CD4-positive, alpha-beta T cell treated with Interleukin-2 at 100 ng/mL for 4 hours (primary cell): ENCODE measurements at places on chromosomes 6 and 20.
A peak's percentile ranks its signal among the peaks of the same experiment; 100 is the strongest.

- DNase-seq: no peak
Measured at GRCh38 chr6:82957171-82957867, 108.3 kb downstream of the UBE3D start.

DNA sequence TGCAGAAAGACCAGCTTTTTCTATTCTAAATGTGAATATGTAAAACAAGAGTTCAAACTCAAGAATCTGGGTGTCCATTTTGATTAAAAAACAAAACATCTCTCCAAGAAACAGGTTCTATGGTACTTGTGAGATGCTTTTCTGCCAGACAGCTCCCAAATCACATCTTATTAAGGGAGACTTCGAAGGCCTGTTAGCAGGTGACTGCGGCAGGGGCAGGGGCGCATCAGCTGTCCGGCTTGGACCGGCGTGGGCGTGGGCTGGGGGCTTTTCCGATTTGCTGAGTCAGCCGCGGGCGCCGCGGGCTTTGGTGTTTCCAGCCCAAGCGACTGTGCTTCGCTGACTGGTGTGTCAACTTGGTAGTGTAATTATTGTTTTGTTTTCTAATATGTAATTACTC is 32.6 kb downstream of the TFAP2A start:
- no peak for DNase-seq

DNA sequence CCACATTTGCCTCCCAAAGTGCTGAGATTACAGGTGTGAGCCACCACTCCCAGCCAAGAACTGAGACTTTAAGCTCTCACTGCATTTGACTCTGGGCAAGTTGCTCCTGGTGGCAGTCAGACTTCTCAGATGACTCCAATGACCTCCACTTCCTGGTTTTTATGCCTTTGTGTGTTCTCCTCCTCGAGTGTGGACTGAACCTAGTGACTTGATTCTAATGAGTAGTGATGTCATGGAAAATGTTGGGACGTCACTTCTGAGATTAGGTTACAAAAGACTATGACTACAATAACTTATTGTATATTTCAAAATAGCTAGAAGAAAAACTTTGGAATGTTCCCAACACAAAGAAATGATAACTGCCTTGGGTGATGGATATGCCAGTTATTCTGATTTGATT is 12.0 kb downstream of the SPINT3 start:
- no peak for DNase-seq

DNA sequence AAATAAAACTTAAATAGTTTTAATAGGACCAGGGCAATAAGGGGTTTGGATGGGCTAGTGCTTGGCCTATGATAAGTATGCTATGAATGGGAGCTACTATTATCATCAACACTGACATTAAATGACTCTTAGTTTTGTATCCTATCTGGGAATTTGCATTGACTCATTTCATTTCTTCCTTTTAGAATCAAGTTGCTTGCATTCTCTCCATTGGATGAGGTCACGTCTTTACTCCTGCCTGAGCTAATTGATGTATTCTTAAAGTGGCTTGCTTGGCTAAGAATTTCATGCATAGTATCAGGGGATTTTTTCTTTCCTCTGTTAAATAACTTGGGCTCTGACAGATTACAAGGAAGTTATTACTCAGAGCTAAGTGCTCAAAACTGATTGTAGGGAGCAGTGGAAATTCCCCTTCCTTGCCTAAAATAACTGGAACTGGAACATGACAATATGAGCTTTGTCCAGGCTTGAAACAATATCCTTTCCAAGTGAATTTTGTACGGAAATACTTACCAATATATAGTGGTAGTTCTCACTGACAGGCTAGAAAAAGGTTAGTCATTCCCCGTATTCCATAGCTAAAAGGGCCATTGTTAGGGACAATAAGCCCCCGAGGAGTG is 169.9 kb downstream of the BCAS1 start:
- DNase-seq: no peak

DNA sequence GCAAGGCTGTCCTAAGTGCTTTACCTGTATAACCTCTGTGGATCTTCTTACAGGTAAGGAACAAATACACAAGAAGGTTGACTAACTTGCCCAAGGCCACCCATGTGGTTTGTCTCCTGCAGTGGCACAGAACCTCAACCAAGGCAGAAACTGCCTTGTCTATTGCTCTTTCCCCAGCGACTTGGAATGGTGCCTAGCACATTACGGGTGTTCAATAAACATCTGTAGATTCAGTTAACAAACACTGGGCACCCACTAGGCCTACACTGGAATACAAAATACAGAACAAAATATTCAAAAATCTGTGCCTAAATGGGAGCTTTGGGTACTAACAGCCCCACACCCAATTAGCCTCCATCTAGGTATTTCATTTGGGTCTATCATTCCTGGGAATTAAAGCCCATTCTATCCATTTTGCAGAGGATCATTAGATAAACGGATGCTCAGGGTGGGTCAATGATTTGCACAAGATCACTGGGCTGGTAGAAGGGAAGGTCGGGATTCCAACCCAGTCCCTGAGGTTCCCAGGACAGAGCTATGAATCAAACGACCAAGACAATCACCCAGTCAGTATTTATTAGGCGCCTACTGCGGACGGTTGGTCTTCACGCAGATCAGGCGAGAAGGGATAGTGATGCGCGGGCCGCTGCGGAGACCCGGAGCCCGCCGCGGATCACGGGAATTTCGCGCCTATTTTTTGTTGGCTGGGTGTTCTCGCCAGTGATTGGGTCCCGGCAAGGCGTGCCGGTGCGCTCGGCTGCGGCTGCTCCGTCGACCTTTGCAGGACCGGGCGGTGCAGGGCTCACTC is at the start of gene STK35:
TSS of gene STK35 (plus strand) at position 771 of the 808 bp plus-strand sequence. CDS start 55 bp downstream, outside the sequence.
- peak; percentile 70 for DNase-seq

GRCh38 chr6:37027036-37027720 is 21.7 kb downstream of the FGD2 start:
- no peak for DNase-seq

GRCh38 chr20:58544891-58545290 is 29.7 kb upstream of the APCDD1L start:
- no peak for DNase-seq

- no peak for DNase-seq
Measured at GRCh38 chr20:56249244-56249955, 868 bp downstream of the MC3R start.

DNA sequence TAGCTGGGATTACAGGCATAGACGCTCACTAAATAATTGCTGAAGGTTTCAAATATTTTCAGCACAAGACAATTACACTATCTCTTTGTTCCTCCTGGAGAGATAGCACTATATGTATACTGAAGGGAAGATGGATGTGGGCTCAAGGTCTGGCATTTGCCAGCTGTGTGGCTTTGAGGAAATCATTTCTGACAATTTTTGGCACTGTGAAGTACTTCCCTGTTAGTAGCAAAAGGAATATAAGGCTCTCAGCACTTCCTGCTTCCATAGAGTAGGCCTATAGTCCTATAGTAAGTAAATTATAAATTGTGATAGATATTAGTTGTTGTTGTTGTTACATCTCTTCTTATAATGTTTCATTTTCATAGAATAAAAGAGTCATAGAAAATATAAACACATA is 271.1 kb downstream of the SAMD5 start:
- no peak for DNase-seq

DNA sequence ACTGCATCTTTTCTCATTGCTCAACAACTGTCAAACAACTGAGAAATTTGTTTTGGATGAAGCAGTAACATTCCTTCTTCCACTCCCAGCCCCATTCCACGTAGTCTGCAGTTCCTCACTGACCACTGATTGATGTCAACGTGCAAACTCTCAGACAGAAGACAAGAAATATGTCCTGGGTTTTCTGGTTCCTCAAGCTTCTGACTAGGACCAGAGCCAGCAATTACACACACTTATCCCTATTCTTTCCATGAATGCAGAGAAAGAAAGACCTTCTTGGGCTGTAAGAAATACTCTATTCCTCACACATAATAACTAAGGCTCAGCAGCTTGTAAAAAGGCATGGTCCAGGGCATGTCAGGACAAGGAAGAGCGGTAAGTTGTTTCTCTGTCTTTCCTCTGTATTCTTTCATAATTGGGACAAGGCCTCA is 790.1 kb upstream of the SLC35B3 start:
- no peak for DNase-seq

- DNase-seq: no peak
Measured at GRCh38 chr6:16063580-16063979, 65.3 kb upstream of the MYLIP start.

GRCh38 chr20:31517373-31517772 is 3.1 kb downstream of the HM13 start:
- no peak for DNase-seq

GRCh38 chr6:15761045-15761502 is 98.2 kb upstream of the DTNBP1 start:
- DNase-seq: no peak

- no peak for DNase-seq
Measured at GRCh38 chr6:18753076-18753475, 365.9 kb downstream of the RNF144B start.

GRCh38 chr6:146650799-146651481 is 52.2 kb downstream of the ADGB start:
- no peak for DNase-seq

DNA sequence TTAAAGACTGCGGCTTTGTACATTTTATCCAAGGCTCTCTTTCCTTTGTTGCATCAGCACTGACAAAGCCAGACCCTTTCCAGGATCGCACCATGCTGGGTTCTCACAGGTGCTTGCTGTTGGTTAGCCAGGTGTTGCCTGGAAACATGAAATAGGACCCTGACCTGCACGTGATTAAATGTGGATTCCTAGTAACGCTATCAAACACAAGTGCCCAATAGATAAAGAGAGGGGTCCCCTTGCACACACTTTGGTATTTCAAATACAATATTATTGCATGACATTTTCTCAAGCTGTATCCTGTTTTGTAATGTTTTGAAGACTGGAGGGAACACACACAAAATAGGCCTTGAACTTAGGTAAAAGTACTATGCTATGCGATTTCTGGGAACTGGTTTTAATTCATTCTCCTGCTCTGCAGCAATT is 73.3 kb downstream of the AKAP12 start:
- no peak for DNase-seq

GRCh38 chr20:38649275-38649891 is 47.8 kb downstream of the ARHGAP40 start:
- no peak for DNase-seq

GRCh38 chr6:150755042-150755441 is 110.5 kb upstream of the MTHFD1L start:
- DNase-seq: no peak

DNA sequence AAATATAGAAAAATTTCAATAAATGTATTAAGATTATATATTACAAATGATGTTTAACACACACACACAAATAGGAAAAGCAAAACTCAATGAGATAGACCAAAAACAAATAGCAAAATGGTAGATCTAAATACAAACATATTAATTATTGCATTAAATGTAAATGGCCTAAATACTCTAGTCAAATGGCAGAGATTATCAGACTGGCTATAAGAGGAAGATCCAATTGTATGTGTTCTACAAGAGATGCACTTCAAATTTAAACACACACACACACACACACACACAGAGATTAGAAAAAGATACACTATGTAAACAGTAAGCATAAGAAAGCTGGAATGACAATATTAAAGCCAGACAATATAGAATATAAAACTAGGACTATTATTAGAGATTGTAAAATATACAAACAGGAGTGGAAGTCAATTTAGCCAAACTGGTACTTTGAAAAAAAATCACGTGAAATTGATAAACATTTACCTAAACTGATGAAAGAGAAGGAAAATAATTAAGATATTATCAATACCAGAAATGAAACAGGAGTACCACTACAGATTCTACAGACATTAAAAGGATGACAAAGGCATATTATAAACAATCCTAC is 150.5 kb downstream of the TBXT start:
- DNase-seq: no peak

DNA sequence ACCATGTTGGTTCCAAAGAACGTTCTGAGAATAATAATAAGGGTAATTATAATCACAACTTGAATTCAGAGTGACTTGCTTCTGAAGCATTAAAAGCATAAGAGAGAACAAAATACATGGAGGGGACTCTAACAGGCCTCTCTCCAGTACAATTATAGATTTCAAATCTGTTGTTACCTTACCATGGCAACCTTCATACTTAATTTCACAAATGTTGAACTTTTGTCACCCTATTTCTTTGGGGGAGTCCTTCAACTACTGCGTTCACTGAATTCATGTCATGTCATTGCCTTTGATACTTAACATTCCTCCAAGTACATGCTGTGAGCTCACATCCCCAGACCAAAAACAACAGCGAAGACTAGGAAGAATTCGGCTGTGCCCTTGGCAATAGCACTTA is 104.0 kb downstream of the MKKS start:
- DNase-seq: no peak

- DNase-seq: no peak
Measured at GRCh38 chr6:105401247-105402089, 1.4 kb downstream of the PREP start.

- no peak for DNase-seq
Measured at GRCh38 chr6:142929751-142930358, 15.1 kb downstream of the HIVEP2 start.

- DNase-seq: peak; percentile 68
Measured at GRCh38 chr6:42387336-42387735, 64.4 kb downstream of the TRERF1 start.

- no peak for DNase-seq
Measured at GRCh38 chr6:106122938-106123656, 37.0 kb downstream of the PRDM1 start.

DNA sequence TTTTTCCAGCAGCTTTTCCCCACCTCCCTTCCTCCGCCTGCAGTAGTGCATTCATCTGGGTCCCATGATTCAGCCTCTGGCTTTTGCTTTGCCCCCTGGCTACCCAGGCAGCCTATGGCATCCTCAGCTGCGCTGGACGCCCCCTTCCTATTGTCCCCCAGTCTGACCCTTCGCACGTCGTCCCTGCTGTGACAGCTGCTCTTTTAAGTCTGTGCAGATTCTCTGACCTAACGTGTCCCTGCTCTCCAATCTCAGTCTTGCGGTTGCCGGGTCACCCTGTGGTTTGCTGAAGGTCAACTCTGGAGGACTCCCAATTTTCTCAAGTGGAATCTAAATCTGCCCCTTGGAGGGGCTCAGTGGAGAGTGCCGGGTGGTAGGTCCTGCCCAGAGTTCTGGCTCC is 294.3 kb downstream of the CDC5L start:
- DNase-seq: no peak

GRCh38 chr20:51275826-51276225 is 252.9 kb upstream of the KCNG1 start:
- no peak for DNase-seq

GRCh38 chr6:30913721-30914075 is 340 bp upstream of the VARS2 start:
- no peak for DNase-seq

DNA sequence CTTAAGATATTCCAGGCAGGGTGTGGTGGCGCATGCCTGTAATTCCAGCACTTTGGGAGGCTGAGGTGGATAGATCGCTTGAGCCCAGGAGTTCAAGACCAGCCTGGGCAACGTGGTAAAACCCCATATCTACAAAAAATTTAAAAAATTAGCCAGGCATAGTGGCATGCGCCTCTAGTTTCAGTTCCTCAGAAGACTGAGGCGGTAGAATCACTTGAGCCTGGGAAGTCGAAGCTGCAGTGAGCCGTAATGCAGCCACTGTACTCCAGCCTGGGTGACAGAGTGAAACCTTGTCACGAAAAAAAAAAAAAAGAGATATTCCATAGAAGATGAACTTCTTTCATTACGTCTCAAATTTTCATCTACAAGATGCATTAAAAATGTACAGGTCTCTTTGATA is 46.7 kb upstream of the ISM1 start:
- DNase-seq: no peak
